ENCODE measurements at places on chromosomes 3 and 15.

GRCh38 chr3:6803619-6804018 is 57.3 kb upstream of the GRM7 start:
- no peak for DNase-seq

DNA sequence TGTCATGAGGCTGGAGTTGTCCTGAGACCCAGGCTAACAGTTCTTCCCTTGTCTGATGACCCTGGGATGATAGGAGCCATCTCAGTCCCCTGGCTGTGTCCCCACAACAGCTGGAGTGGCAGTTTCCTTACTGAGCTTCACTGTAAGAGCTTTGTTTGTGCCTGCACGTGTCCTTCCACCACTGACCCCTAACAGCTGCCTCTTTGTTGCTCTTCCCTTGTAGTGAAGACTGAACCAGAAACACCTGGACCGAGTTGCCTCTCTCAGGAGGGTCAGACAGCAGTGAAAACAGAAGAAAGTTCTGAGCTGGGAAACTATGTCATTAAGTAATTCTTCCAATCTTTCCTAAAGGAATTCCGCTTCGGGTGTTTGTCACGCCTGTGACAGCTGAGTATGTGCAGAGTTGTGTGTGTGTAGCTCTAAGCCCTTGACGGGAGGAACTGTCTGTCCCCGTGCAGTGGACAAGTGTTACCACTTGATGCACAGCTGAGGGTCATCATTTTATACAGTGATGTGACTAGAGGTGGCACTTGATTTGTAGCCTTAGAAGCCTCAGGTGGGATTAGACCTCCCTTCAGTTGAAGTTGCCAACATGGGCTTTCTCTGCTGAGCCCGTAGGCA is 25.0 kb downstream of the MAP6D1 start:
- no peak for DNase-seq

DNA sequence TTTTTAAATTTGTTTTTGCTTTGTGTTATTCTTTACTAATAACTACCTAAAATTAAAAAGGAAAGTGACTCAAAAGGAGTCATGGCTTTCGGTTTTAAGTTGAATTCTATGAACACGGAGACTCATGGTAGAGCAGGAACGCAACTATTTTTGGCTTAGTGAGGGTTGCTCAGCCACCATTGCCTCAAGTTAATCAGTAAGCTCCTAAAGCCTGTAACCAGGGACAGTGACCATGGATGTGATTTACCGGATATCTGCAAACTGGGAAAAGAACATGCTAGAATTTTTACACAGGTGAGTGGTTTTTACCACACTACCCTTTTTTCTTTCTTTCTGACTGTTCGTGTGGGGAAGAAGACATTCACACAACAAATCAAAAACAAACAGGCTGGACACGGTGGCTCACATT is 11.8 kb downstream of the SLC12A8 start:
- DNase-seq: no peak

DNA sequence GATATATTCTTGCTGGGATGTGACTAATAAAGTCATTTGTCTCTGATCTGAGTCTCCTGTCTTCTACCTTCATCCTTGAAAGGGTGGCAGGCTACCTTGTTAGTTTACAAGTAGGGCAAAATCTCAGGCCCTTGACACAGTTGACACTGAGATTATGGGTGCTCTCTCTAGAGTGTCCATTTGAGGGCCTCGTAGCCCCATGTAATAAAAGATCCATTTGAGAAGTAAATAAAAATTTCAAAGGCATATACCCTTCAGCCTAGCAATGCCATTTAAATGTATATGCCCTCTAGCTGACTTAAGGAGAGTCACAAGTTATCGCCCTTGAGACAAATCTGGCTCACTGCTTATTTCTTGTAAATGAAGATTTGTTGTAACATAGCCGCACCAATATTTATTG is 98.6 kb downstream of the TCF12 start:
- no peak for DNase-seq

- no peak for DNase-seq
These were observed 227.6 kb upstream of the TBC1D5 start for GRCh38 chr3:17969985-17970568.

DNA sequence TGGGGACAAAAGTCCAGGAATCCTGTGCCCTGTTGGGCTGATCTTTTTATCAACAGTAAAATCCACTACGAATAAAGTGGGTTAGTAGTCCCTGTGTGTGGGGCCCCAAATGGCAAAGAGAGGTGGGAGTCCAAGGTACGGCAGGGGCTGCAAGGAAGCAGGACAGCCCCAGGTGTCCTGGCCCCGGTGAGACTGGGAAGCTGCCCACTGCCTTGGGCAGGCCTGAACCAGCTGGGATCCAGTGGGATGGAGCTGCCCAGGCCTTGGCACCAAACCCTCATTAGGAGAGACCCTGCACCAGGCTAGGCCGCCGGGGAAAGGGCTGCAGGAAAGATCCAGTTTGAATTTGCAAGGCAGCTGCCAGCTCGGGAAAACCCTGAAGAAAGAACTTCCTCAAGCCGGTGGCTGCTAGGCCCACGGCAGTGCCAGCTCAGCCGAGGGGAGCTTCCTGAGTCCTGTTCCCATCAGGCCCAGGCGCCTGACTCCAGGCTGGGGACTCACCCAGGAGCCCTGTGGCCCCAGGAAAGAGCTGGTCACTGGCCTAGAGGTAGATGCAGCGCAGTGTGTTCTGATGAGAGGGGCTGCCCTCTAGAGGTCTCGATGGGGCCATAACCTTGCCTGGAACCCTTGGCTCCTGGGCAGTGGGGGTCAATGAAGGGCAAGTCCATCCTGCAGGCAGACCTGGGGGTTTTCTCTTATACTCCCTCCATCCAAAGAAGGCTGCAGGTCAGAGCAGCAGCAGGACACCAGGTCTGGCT is 14.4 kb upstream of the GNAI2 start:
- no peak for DNase-seq

GRCh38 chr3:185058796-185059195 is 94.1 kb downstream of the C3orf70 start:
- DNase-seq: no peak

DNA sequence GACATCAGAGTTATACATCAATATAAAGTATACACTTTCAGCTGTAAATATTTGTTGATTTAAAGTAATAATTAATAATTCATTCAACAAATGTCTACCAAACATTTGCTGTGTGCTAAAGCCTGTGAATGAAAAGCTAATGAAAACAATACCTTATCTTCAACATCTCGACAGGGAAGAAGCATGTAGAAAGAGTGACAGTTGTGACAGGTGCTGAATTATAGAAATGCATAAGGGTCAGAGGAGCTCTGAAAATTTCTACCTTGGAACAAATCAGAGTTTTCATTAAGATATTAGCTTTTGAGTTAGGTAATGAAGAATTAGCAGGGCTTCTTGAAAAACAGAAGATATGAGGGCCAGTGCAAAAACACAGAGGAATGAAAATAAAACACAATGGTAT is 739.2 kb downstream of the VGLL3 start:
- no peak for DNase-seq

- no peak for DNase-seq
These were observed 8.2 kb downstream of the DIPK2A start for GRCh38 chr3:143979813-143980212.

GRCh38 chr15:90315278-90315982 is 36.7 kb upstream of the ZNF774 start:
- DNase-seq: no peak

GRCh38 chr3:71870966-71871512 is 86.1 kb upstream of the PROK2 start:
- no peak for DNase-seq

- DNase-seq: peak; percentile 20
These were observed 985 bp downstream of the LCMT2 start for GRCh38 chr15:43329217-43329959.

- no peak for DNase-seq
These were observed 56.0 kb upstream of the SPPL2A start for GRCh38 chr15:50821476-50821875.

- DNase-seq: peak; percentile 9
These were observed 9.1 kb upstream of the SEC11A start for GRCh38 chr15:84725001-84725491.

GRCh38 chr15:82943176-82943575 is 9.3 kb downstream of the HOMER2 start:
- no peak for DNase-seq

GRCh38 chr3:148773805-148774204 is 53.8 kb upstream of the CPB1 start:
- no peak for DNase-seq

- DNase-seq: no peak
These were observed 14.7 kb upstream of the AMOTL2 start for GRCh38 chr3:134388788-134389485.

GRCh38 chr3:46946416-46946815 is 30.1 kb downstream of the CCDC12 start:
- no peak for DNase-seq

- DNase-seq: no peak
These were observed 261.8 kb upstream of the CBLB start for GRCh38 chr3:106130384-106131198.

DNA sequence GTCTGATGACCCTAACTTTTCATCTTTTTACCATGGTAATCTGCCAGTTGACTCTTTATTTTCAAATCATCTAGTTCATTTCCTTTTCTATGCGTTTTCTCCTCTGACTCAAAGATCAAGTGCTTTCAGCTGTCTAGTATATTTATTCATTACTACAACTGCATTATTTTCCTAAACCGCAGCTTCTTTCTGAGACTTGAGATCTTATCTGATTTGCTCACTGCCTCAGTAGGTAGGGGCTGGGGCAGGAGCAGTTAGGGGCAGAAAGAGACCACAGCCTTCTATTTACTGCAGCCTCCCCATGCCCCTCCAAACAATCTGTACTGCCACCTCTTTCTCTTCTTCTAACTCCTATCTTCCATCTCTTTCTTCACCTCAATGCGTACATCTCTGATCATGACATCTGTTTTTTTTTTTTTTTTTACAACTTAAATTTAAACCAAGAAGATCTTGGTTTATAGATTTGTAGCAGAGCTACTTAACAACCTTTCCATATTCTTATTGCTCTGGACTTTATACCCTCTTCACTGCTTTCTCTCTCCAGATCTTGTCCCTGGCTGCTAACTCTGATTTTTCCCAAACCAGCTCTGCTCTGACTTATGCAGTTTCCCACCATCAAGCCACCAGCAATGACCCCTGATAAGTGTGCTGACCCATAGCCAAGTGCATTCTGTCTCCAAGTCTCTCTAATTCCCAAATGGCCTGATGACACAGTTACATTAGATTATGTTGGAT is 52.2 kb downstream of the MOBP start:
- DNase-seq: no peak

Data from DND-41 (cell line).